ENCODE measurements at places on chromosomes 2 and 18. TPM values are rescaled to one million over a fixed set of nuclear protein-coding genes. Genes with fewer than 3 reads are reported as not detected.

KCNG2 gene
- not detected for total RNA-seq

C2orf81 gene
- total RNA-seq = 2.7 TPM

MSTN gene
- total RNA-seq = not detected

EFHD1 gene
- total RNA-seq = 3.6 TPM

NPHP1 gene
- 9.2 TPM for total RNA-seq

ADNP2 gene
- 12.1 TPM for total RNA-seq

GALNT14 gene
- total RNA-seq = 41.6 TPM

NOP58 gene
- 116 TPM for total RNA-seq

RANBP2 gene
- 27.3 TPM for total RNA-seq

MC5R gene
- total RNA-seq = not detected

CCDC68 gene
- total RNA-seq = 2.7 TPM

HOXD8 gene
- 4.8 TPM for total RNA-seq

RABL2A gene
- total RNA-seq = 8.9 TPM

UGT1A10 gene
- 0.49 TPM for total RNA-seq

MEP1B gene
- total RNA-seq = 0.05 TPM

SLC5A7 gene
- total RNA-seq = not detected

UGT1A6 gene
- total RNA-seq = 1.5 TPM

Measured in A549 treated with GW870086 at 1 μM for 4 hours (cell line).